ENCODE measurements at places on chromosomes 7 and 10. TPM values are rescaled to one million over a fixed set of nuclear protein-coding genes. Genes with fewer than 3 reads are reported as not detected.

The FGFBP3 gene
- total RNA-seq: 2.7 TPM

The C10orf143 gene
- 0.27 TPM for total RNA-seq

The MBLAC1 gene
- 3.1 TPM for total RNA-seq

The SPDYE1 gene
- not detected for total RNA-seq

The MEOX2 gene
- total RNA-seq: not detected

The LIPF gene
- not detected for total RNA-seq

The CPA2 gene
- total RNA-seq: not detected

The ZNF22 gene
- total RNA-seq: 6.3 TPM

The GPER1 gene
- total RNA-seq: 1.1 TPM

The HNRNPA2B1 gene
- total RNA-seq: 1,181 TPM

The SVIL gene
- total RNA-seq: 19.1 TPM

The GIMAP1 gene
- not detected for total RNA-seq

The MYL10 gene
- total RNA-seq: not detected

The TRIL gene
- total RNA-seq: not detected

The COBL gene
- total RNA-seq: 5.0 TPM

The EIF5AL1 gene
- total RNA-seq: 2.0 TPM

The LRRC4 gene
- not detected for total RNA-seq

The STOX1 gene
- total RNA-seq: 0.65 TPM

The NSMCE4A gene
- total RNA-seq: 67.1 TPM

The TYW1B gene
- 2.2 TPM for total RNA-seq

The MACC1 gene
- total RNA-seq: not detected
